Activated CD4-positive, alpha-beta T cell treated with anti-CD3 and anti-CD28 coated beads, Interleukin-2, amount 50 U/mL, for 48 hours (primary cell): ENCODE measurements at places on chromosomes 12 and 14.

DNA sequence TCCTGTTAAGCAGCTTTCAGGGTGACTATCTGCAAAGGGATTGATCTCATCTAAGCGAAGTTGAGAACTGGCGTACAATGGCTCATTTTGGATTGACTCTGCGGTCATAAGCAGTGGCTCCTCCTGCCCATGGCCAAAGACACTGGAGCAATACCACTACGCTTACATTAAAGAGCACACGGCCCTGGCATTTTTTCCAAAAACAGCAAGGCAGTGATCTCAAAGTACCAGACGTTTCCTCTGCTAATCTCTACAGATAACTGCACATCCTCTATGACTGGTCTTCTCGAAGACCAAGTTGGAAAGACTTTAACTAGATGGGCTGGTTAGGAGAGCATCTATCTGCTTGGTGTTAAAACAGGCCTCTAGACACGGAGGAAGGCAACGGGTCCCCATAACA lies 2.7 kb downstream of the PITPNM2 start:
- no peak for DNase-seq

GRCh38 chr12:78118036-78118435 lies 287.3 kb downstream of the NAV3 start:
- no peak for DNase-seq

DNA sequence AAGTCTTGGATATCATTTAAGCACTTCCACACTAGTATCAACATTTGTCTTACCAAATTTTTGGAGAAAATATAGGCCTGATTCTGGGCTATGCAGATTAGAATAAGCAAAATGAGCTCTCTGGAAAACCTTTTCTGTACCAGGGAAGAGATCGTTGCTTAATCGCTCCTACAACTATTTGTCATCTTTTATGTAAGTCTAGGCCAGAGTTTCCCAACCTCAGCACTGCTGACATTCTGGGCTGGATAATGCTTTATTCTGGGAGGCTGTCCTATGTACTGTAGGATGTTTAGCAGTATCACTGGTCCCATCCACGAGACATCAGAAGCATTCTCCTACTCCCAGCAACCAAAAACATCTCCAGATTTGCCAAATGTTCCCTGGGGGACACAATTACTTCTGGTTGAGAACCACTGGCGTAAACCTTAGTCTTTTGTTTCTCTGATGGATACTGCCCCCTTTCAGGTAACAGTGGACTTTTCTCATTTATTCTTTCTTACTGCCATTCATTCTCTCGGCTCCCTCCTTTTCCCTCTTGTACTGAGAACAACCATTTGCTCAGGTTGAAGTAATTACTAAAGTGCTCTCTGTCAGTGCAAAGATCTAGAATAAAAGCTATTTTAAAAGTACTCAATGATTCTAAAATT lies 316.9 kb upstream of the E2F7 start:
- no peak for DNase-seq

DNA sequence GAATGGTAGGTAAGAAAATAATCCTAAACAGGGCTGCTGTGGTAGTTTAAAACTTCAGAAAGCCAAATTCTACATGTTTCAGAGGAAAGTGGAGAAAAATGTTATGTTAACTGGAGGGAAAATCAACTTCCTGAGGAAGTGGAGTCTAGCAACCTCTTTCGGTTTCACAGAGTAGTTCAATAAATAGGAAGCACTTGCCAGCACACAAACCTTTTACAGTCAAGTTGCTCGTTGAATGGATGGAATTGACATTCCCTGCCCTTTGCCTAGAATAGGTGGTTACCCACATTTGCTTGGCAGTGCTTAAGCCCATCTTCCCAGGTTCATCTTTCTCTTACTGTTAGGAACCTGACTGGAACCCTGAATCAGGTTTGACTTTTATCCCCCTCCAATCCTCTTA lies 15.9 kb downstream of the ANKRD13A start:
- no peak for DNase-seq

- no peak for DNase-seq
Observed at GRCh38 chr14:49464885-49465284, 121.3 kb downstream of the RPS29 start.

DNA sequence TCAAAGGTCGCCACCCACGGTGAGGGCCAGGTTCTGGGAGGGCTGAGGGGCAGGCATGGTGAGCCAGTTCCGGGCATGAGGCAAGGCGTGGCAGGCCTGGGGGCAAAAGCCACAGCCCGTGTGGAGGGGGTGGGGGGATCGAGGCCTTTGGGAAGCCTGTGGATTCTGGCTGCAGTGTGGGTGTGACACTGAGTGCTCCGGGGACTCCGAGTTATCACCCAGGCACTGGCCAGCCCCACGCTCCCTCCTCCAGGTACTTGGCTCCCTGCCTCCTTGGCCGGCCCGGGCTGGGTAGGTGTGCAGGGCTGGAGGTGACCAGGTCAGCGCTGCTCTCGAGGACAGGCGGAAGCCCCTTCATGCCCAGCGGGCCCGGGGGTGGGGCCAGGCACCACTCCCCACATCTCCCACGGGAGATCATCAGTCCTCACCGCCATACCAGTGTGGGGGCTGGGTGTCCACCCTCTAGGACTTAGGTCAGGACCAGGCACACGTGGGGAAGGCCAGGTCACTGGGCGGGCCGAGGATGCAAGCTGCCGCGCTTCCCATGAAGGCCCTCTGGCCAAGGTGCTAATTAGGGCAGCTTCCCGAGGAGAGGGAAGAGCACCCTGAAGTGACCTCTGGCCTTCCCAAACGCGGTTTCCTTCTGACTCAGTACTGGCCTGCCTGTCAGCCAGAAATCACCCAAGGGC lies 34.1 kb upstream of the TDRD9 start:
- no peak for DNase-seq

GRCh38 chr14:38442208-38442607 lies 186.3 kb upstream of the CLEC14A start:
- DNase-seq, result no peak

DNA sequence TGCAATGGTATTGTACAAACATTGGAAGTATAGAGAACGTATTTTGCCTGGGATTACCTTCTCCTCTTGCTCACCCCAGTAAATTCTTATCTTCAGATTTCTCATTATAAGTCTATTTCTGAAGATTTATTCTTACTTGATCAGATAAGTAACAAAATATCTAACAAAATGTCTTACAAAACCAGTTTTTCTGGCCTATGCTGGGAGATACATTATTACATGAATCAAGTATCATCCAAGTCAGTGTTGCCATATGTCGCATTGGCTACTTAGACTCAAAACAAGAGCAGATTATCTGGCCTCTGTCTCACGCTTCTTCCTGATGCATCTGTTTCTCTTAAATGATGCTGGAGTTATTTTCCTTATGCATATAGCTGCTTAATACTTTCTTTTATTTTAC lies 408.5 kb downstream of the CCER1 start:
- DNase-seq, result no peak

DNA sequence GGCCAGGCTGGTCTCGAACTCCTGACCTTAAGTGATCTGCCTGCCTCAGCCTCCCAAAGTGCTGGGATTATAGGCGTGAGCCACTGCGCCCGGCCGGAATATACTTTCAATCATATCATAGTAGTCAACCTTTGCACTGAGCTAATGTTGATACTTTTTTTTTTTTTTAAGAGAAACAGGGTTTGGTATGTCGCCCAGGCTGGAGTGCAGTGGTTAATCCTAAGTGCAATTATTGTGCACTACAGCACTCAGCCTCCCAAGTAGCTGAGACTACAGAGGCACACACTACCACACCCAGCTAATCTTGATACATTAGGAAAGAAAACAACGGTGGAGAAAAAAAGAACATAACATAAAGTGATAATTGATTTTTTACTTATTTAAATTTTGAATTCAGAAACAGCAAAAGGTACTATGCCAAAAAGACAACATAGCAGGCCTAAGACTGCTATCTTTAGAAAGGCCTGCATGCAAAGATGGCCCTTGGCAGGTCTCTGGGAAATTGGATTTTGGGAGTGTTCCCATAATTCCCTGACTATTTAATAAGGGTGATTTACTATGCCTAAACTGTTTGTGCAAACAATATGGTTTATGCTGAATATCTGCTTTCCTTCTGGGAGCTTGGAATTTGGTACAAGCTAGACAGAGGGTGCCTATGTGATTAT lies 15.5 kb downstream of the BTBD7 start:
- DNase-seq, result no peak

DNA sequence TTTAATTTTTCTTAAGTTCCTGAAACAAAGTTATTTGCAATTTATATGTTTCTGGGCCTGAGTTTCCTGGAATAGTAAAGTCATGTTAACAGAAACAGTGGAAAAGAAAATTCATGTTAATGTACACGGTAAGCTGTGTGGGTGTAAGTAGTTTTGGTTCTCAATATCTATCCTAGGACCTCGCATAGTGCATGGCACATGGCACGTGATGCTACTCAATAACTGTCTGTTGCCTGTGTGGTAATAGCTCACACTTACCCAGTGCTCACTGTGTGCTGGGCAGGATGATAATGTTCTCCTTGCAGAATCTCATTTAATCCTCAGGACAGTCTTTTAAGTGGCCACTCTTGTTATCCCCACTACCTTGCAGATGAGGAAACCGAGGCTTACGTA lies 100.7 kb downstream of the DUSP16 start:
- DNase-seq, result peak; percentile 61

GRCh38 chr14:96014176-96014575 lies 25.0 kb upstream of the C14orf132 start:
- no peak for DNase-seq

GRCh38 chr12:115174920-115175319 lies 490.9 kb upstream of the TBX3 start:
- no peak for DNase-seq

- no peak for DNase-seq
Observed at GRCh38 chr14:66315548-66315947, 170.6 kb upstream of the CCDC196 start.

GRCh38 chr12:117790948-117791347 lies 177.8 kb downstream of the KSR2 start:
- DNase-seq, result no peak

GRCh38 chr14:81797315-81797714 lies 263.7 kb upstream of the SEL1L start:
- no peak for DNase-seq

GRCh38 chr12:46569826-46570439 lies 197.4 kb upstream of the SLC38A2 start:
- no peak for DNase-seq

- DNase-seq, result no peak
Observed at GRCh38 chr12:42145552-42146215, 1.0 kb upstream of the GXYLT1 start.

GRCh38 chr12:62522984-62523383 lies 56.4 kb downstream of the MON2 start:
- DNase-seq, result no peak

DNA sequence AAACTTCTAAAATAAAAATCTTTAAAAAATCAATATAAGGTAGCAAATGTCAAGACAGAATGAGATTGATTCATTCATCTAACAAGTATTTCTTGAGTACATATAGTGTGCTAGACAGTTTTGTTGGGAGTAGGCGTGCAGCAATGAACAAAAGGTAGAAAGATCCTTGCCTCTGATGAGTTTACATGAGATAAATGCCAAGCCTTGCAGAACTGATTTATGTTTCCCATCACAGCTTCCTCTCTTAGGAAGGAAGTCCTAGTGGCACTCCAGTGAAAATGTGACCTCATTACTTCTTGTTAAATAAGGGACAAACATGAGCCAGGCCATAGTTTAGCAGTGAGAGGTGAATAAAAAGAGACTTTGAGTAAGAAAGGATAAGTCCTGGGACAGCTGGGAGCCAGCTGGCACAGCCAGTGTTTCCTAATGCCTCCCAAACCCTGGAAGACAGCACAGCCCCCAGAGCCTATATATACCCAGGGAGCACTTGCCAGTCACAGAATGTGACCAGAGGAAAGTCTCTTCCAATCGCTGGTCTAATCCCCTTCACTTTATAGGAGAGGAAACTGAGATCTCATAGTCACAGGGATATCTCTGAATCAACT lies 4.7 kb upstream of the COCH start:
- no peak for DNase-seq

DNA sequence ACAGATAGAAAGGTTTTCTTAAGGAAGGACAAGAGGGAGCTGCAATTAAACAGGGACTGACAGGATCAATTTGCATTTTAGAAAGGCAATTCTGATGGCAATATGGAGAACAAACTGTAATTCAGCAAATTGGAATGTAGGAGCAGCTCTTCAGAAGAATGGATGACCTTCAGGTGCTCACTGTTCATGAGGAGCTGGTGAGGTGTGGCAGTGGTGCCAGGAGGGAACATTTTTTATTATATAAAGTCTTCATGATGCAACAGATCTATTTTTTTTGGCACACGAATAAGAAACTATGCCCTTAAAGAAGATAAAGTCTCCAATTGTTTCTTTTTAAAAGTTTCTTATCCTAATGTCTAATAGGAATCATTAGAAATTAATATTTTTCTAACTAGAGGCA lies 151.7 kb downstream of the SLC38A4 start:
- no peak for DNase-seq

GRCh38 chr12:101850199-101850598 lies 19.4 kb upstream of the GNPTAB start:
- no peak for DNase-seq

- peak; percentile 12 for DNase-seq
Observed at GRCh38 chr14:78228702-78229327, 58.6 kb downstream of the NRXN3 start.

GRCh38 chr12:15546102-15546701 lies 223.9 kb downstream of the PTPRO start:
- DNase-seq, result no peak

DNA sequence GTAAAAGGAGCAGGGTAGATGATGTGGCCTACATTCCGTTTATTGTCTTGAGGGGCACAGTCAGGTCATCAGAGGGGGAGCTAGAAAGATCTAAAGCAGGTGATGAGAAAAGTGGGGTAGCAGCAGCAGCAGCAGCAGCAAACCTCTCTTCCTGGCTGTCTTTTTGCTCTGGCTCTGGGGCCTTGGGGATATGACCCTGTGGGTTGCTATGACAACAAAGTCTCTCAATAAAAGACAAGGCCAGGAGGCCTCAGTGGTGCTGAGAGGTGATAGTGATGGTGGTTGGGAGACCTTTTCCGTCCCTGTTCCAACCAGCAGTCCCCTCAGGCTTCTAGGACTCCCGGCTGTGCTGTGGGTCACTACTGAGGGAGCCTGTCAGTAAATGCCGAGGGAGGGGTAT lies 138.6 kb downstream of the SLC8A3 start:
- no peak for DNase-seq

GRCh38 chr12:122837306-122838265 lies 2.3 kb downstream of the HIP1R start:
- DNase-seq, result no peak

- DNase-seq, result no peak
Observed at GRCh38 chr14:72558721-72559120, 335.2 kb downstream of the DPF3 start.

DNA sequence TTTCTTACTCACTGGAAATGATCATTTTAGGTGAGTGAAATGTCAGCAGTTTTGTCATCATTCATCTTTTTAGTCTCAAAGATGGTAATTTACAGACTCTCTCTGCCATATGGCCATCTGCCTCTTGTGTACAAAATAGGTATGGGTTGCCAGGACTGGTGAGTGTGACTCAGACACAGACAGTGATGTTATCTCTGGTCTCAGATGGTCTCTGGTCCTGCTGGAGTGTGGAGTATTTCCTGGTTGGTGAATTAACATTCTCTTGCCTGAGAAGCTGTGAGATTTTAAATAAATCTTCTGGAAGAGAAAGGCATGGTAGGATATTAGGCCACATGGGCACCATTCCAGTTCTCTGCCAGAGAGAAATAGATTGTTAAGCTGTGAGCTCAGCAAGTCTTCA lies 207.0 kb downstream of the ATP23 start:
- no peak for DNase-seq
